Progenitor cell of endocrine pancreas (in vitro differentiated cells): ENCODE measurements at places on chromosomes 2 and 18.

DNA sequence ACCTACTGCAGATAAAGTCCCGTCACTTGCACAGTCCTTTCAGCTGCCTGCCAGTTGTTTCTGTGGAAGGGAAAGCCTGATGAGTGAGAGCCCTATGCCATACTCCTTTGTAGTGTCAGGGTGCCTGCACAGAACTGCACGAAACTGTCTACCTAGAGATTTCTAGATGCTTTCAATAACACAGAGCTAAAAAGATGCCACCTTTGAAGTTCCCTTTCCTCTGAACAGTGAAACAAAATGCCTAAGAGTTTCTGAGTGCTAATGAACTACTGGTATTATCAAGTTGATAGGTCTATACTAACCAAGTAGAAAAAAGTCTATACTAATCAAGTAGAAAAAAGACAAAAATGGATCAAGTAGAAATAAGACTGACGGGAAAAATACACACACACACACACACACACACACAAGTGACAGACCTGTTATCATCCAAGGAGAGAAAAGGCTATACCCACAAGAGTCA, 79.0 kb downstream of the TLK1 start:
- no peak for DNase-seq

DNA sequence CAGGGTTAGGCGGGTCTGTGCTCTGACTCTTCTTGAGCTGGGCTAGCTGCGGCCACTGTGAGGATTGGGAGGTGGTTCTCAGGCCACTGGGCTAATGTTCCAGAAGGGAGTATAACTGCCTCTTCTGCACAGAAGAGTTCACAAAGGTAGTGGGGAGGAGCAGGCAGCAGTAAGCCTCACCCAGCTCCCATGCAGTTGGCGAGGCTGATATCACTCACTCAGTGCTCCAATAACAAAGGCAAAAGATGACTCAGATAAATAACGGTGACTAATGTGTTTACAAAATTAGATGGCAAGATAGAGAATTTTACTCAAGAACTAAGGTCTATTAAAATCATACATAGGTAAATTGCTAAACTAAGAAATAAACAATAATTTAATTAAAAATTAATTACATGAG, 174.2 kb upstream of the TMEM200C start:
- DNase-seq, result no peak

GRCh38 chr2:105674401-105674800, 70.3 kb upstream of the NCK2 start:
- no peak for DNase-seq

DNA sequence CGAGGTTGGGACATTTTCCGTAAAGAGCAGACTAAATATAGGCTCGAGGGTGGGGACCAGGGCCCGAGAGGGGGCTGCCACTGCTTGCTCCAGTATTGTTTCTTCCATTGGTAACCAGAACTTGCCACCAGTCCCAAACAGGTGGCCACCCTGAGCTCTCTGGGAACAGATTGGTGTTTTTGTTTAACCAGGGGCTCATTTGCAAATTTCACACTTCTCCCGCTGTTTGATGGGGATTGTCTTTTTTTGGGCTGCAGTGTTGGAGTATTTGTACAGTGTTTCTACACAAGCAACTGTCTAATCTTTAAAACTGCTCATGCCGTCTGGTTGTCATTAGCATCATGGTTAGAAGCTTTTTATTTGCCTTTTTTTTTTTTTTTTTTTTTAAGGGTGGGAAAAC, 8.5 kb downstream of the AGAP1 start:
- no peak for DNase-seq

- no peak for DNase-seq
These were observed 65.9 kb upstream of the RGPD4 start for GRCh38 chr2:107760620-107761364.

DNA sequence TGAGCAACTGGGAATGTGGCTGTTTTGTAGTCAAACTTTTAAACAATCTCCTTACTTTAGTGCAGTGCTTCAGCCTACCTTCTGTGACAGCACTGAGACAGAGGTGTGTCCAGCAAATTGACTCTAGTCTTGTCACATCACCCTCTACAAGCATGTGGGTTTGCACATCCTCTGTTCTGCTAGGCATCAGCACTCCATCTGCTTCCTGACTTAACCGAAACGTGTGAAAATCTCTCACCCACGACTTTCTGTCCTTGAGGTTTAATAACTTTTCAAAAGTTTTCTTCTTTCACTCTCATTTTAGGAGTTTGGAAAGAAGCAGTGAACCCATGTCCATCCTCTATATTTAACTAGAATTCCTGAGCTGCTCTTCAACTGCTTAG, 42.6 kb downstream of the TTR start:
- DNase-seq, result no peak

- DNase-seq, result no peak
These were observed 21.7 kb downstream of the GPR35 start for GRCh38 chr2:240646900-240647502.

- no peak for DNase-seq
These were observed 64.0 kb downstream of the BOLA3 start for GRCh38 chr2:74083750-74084149.

GRCh38 chr18:71252351-71252865, 963.6 kb downstream of the SOCS6 start:
- no peak for DNase-seq

DNA sequence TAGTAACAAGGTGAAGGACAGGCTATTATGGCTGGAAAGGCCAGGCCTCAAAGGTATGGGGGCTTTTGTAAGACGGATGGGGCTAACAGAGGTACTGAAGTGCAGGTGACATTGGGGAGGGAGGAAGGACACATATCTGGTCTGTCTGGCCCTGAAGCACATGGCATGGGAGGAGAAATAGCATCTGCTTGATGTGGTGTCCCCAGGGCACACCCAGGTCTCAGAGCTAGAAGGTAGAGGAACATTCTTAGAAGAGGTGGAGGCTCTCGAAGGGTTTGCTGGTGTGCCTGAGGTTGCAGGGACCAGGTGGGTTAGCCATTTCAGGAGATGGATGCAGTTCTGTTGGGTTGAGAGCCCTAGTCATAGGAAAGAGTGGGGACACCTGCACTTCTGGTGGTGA, 9.5 kb downstream of the RALB start:
- DNase-seq, result no peak

- no peak for DNase-seq
These were observed 270.1 kb downstream of the EIPR1 start for GRCh38 chr2:3107567-3107966.

GRCh38 chr2:170533156-170533555, 182.0 kb upstream of the SP5 start:
- DNase-seq, result no peak

DNA sequence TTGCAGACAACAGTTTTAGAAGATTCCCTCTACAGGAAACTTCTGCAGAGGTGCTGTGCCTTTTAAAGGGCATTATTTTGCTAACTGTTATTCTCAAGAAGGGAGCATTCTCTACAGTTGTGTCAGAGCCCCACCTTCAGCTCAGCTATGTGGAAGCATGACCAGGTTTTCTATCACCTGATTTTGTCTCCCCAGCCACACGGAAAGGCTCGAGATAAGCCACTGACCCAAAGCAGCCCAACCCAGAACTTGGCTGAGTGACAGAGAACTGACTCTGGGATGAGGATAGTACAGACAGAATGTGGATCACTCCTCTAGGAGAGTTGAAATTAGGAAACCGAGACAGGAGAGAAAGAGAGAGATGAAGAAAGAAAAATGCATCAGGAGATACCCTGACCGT, 10.7 kb downstream of the COL4A4 start:
- no peak for DNase-seq

- no peak for DNase-seq
These were observed 276.3 kb downstream of the RND3 start for GRCh38 chr2:150211164-150211631.

- no peak for DNase-seq
These were observed 108.1 kb upstream of the ACAA2 start for GRCh38 chr18:49921318-49921985.

DNA sequence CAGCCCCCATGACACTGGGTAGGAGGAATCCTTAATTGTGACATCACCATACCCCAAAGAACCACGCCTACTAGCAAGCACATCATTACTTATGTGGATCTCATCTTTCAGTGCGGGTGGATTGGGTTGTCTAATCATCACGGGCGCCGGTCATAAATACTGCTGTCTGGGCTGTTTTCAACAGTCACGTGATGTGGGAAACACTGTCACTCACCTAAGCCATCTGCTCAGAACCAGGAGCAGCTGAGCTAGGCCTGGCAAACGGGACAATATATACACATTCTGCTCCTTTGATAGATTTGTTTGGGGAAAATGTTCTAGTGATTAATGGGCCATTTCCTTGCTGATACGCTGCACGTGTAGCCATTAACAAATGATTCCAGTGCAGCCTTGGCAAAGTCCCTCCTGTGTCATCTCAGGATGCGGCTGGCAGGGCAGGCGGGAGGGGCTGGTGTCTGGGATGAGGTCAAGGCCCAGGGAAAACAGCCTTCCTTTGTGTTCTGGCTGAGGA, 145.9 kb upstream of the COPS8 start:
- DNase-seq, result no peak

- no peak for DNase-seq
These were observed 111.2 kb upstream of the AGAP1 start for GRCh38 chr2:235382601-235383000.

- no peak for DNase-seq
These were observed 305.8 kb downstream of the ETAA1 start for GRCh38 chr2:67702937-67703336.

- DNase-seq, result no peak
These were observed 27.8 kb downstream of the SLC14A1 start for GRCh38 chr18:45751766-45752165.

GRCh38 chr2:26572591-26572990, 68.6 kb downstream of the CIB4 start:
- DNase-seq, result no peak

- DNase-seq, result no peak
These were observed 187.1 kb downstream of the EXOC6B start for GRCh38 chr2:72638600-72639211.

- DNase-seq, result no peak
These were observed 33.5 kb upstream of the CALCRL start for GRCh38 chr2:187481543-187481942.
